ENCODE measurements at places on chromosomes 7 and 10.

DNA sequence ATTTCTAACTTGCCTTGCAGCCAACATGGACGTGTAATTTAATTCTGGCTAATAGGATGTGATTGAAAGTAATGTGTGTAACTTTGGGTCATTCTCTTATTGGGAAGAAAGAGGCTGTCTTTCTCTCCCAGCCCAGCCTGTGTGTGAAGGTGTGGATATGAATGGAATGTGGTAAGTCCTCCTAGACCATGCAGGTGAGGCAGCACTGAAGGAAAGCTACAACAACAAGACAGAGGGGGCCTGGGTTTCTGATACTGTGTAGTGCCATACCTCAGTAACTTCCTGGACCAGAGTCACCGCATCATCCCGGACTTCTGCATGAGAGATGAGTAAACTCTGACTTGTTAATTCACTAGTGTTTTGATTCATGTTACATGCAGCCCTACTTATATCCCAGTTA, 237.0 kb downstream of the EXOC4 start:
- DNase-seq, result no peak

GRCh38 chr10:107969936-107970335, 805.4 kb upstream of the SORCS1 start:
- DNase-seq, result no peak

DNA sequence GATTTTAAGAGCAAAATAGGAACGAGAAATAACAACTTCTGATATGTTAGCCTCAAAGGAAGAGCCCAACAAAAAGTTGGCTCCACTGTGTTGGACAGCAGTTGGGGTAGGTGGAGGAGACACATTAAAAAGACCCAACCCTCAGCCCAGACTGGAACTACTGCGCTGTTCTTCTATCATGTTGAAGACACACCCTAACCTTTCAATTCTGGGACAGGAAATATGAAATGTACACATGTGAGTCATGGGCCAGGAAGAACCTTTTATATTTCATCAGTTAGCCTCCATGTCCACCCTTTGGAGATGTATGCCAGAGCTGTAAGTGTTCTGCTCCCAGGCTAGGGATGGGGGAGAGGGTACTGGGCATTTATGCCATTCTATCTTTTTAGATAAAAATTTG, 22.1 kb downstream of the CLDN12 start:
- no peak for DNase-seq

- DNase-seq, result no peak
Observed at GRCh38 chr7:157462419-157462771, 125.6 kb downstream of the DNAJB6 start.

DNA sequence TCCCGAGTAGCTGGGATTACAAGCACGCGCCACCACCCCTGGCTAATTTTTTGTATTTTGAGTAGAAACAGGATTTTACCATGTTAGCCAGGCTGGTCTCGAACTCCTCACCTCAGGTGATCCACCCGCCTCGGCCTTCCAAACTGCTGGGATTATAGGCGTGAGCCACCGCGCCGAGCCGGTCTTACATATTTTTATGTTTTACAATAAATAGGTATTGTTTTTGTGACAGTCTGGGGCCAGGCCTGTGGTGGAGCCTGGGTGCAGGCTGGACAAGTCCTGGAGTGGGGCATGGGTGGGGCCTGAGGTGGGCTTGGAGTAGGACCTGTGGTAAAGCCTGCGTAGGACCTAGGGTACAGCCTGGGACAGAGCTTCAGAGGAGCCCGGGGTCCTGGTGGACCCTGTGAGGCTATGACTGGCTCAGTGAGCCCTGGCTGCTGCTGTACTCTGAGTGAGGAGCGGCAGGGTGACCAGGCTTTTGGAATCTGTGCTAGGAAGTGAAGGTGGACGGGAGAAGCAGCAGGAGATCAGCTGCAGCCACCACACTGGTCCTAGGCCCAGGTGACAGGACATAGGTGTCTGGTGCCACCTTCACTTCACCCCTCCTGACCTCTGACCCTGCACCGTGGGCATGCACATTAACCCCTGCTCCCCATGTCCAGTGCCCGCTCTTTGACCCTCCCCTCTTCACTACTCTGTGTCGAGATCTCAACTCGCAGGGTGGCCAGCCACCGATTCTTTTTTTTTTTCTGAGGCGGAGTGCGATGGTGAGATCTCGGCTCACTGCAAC, 9.6 kb upstream of the ZMIZ2 start:
- no peak for DNase-seq

- DNase-seq, result no peak
Observed at GRCh38 chr10:110401401-110402076, 96.2 kb upstream of the DUSP5 start.

- no peak for DNase-seq
Observed at GRCh38 chr7:135177028-135177696, 6.7 kb upstream of the CYREN start.

GRCh38 chr10:127979045-127979444, 72.1 kb downstream of the PTPRE start:
- DNase-seq, result no peak

DNA sequence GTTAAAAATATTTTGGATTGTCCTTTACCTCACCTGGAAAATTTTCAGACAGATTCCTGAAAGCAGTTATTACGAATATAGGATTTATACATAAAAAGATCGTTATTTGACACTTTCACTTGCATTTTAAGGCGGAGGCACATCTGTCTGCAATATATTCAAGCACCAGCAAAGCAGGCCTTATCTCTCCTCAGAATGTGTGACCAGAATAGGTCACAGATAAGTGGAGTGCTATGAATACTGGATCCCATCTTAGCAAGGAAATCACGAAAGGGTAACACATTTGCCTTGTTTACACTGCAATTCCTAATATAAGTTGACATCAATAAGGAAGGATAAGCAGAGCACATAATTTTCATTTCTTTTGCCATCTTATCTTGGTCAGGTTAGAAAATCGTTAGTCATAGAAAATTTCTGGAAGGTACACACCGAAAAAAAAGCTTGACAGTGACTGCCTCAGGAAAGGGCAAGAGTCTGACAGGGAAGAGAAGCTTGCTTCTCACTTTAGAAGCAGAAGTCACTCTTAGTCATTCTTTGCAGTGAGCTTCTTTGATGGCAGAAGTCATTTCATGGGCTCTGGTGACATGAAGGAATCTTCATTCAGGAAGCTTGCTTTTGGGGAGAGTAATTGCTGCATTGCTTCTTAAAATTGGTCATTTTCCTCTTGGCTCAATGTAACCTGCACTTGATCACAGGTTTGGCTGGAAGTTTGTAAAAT, 98.1 kb upstream of the STK17A start:
- DNase-seq, result no peak

- no peak for DNase-seq
Observed at GRCh38 chr10:60155099-60155877, 234.4 kb downstream of the ANK3 start.

- no peak for DNase-seq
Observed at GRCh38 chr7:5525271-5526099, 101.9 kb upstream of the TNRC18 start.

- DNase-seq, result no peak
Observed at GRCh38 chr10:118918116-118918515, 111.4 kb upstream of the NANOS1 start.

DNA sequence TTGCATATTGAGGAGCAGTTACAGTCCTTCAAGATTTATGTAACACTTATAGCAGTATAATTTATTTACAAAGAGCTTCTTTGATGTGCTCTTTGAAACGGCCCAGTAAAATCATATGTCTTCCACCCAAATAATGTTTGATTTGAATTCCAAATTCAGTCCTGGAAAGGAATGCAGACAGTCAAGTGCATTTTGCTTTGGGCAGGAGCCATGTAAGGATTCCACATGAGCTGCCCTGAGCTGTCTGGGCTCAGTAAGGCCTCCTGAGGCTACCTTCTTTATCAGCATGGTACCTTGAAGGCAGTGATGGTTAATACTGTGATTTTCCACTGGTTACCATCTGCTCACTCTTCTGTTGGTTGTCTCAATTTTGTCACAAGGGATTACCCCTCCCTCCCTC, 41.6 kb upstream of the LHFPL3 start:
- DNase-seq, result no peak

GRCh38 chr10:3828404-3829155, 43.6 kb upstream of the KLF6 start:
- no peak for DNase-seq

DNA sequence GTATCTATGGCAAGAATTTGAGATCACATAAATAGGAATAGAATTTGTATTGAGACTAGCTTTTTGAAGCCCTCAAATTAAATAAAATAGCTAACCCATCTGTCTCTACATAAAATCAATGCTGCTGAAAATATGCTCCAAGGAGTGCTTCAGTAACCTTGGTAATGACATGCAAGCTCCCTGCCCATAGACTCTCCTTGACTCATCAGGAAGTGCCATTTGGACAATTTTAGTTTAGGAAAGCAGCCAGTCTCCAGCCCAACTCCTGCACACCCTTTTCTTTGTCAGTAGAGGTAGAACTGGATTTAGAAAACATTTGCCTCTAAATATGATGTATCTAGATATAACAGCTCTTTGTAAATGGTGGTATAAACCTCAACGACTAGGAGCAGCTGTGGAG, 69.9 kb upstream of the PTPRZ1 start:
- DNase-seq, result peak; percentile 54

DNA sequence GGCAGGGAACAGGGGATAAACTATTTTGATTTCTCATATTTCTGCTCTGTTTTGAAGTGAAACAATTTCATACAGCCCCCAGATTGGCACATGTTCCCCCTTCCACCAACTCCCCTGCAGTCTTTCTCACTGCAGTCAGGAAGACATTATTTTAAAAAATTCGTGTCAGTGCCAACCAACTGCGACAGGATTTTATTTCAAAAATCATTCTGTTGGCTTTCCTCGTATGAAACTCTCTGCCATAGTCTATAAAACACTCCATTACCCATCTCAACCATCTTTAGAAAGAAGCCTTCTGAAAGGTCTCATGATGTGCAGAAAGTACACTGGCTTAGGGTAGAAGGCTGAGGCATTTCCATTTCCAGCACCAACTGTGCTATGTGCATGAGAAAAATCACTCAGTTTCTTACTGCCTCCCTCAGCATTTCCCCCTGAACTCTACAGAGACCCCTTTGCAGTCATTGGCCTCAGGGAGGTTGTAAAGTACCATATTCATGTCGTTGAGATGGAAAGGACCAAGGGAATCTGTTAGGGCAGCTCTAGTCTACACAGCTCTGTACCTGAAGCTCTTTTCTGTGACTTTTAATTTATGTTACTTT, 46.9 kb downstream of the STEAP1B start:
- DNase-seq, result no peak

- DNase-seq, result no peak
Observed at GRCh38 chr7:145959981-145960380, 156.6 kb upstream of the CNTNAP2 start.

GRCh38 chr10:132981173-132981555, 38.8 kb upstream of the CFAP46 start:
- DNase-seq, result no peak

DNA sequence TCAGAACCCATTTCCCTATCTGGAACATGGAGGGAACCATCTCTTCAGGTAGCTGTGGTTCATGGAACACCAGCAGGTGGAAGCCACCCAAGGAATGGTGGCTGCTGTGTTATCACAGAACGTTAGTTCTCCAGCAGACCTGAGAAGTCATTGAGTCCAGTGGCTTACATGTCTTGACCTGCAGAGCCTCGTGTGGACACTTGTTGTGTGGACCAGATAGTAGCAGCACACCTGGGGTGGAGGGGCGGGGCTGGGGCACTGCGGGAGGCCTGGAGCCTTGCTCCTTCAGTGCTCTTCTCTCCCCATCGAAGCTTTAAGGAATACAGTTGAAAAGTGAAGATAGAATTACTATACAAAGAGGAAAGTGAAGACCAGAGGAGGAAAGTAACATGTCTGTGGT, 42.4 kb downstream of the VWA2 start:
- no peak for DNase-seq

GRCh38 chr7:35727571-35727970, 32.6 kb upstream of the HERPUD2 start:
- DNase-seq, result no peak

DNA sequence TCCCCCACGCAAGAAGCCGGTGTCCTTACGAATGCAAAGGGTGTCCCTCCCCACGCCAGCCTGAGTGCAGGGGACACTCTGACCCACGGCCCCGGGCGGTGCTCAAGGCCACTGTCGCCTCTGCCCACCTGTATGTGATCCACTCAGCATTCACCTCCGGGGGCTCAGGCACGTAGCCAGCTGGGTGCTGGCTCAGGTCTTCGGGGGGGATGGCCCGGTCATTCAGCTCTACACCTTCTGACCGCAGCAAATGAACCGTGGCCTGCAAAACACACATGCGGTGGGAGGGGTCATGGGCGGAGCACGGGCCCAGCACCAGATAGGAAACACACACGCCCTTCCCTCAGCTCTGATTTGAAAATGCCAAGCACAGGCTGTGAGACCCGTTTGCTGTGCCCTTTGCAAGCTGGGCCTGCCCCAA, 25.9 kb downstream of the CFAP46 start:
- DNase-seq, result no peak

DNA sequence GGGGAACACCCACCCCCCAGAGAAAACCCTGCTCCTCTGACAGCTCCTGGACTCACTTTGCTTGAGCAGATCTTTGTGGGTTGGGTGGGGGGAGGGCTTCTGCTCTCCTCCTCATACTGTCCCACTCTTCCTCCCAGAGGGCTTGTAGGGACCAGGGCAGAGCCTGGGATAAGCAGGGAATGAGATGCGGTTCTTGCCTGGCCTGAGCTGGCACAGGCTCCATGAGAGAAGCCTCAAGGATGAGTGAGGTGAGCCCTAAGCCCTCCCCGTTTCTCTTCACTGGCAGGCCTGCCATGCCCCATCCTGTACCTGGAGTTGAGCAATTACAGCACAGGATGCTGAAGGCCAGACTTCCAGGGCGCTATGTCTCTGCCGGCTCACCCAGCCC, 134.7 kb downstream of the ADAM12 start:
- no peak for DNase-seq

DNA sequence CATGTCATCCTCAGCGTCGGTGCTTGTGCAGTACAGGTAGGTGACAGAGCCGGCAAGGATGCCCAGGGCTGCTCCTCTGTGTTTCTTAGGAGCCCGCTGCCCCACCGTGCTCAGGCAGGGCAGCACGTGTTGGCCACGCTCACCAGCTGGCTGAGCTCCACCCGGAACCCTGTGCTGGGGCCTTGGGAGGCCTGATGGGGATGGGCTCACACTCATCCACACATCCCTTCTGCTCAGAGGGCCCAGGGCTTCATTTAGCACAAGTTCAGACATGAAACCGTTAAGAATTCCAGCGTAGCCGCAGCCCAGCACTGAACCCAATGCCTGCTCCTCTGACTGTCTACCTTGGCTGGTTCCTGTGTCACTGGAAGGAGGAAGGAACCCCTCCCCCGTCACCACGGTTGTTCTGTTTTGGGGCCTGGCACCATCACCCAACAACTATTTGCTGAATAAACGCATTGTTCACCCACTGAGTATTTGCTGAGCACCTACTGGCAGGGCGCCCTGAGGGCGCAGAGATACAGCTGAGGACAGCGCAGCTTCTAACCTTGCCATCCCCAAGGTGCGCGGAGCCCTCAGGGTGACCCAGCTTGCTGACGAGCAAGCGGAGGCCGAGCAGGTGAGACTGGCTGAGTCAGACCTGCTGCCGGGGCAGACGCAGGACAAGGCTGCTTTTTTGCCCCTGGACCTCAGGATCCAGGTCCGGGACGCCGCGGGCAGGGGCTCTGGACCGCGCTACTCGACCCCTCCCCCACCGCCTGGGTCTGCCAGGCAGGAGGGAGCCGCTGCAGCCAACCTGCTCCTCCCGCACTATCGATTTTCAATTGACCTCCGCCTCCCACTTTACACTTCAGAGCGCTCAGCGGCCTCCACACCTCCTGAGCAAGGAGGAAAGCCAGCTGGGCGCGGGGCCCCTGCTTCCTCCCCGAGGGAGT, 50.6 kb upstream of the RET start:
- DNase-seq, result peak; percentile 50

GRCh38 chr7:149776289-149776688, 2.9 kb upstream of the ZNF467 start:
- no peak for DNase-seq

- peak; percentile 9 for DNase-seq
Observed at GRCh38 chr7:43058271-43059066, 54.0 kb upstream of the HECW1 start.

All from NCI-H1417 (cell line).